ENCODE measurements at places on chromosomes 16 and 17.

- DNase-seq = peak; percentile 57
These were observed 1.8 kb downstream of the LCAT start for GRCh38 chr16:67942200-67942509.

GRCh38 chr17:57296231-57296630, 39.9 kb downstream of the MSI2 start:
- DNase-seq = peak; percentile 6

- DNase-seq = peak; percentile 68
These were observed 2.2 kb downstream of the CYTH1 start for GRCh38 chr17:78779850-78780249.

- DNase-seq = no peak
These were observed 23.3 kb upstream of the CACNG4 start for GRCh38 chr17:66941249-66941648.

- no peak for DNase-seq
These were observed 405.9 kb downstream of the SHISA9 start for GRCh38 chr16:13307255-13307654.
